Right cardiac atrium (tissue), 5 donors: ENCODE measurements at places on chromosomes 12 and 14. TPM values are rescaled to one million over a fixed set of nuclear protein-coding genes. Genes with fewer than 3 reads are reported as not detected.

Gene PIWIL1
- not detected for total RNA-seq

Gene CYP27B1
- not detected for total RNA-seq

Gene LIMA1
- 22.3 TPM for total RNA-seq

Gene KCNC2
- total RNA-seq, result not detected

Gene FOXG1
- total RNA-seq, result not detected

Gene NABP2
- 25.2 TPM for total RNA-seq

Gene ADAM21
- not detected for total RNA-seq

Gene ACSM4
- not detected for total RNA-seq

Gene PCED1B
- 1.3 TPM for total RNA-seq

Gene GLI1
- 3.1 TPM for total RNA-seq

Gene RNF10
- total RNA-seq, result 235 TPM

Gene SLC5A8
- total RNA-seq, result not detected

Gene KRT81
- not detected for total RNA-seq

Gene EEA1
- total RNA-seq, result 21.6 TPM

Gene KLRF1
- total RNA-seq, result 0.56 TPM

Gene FAIM2
- total RNA-seq, result 11.0 TPM

Gene ZNF219
- total RNA-seq, result 62.4 TPM

Gene HOXC10
- not detected for total RNA-seq

GRCh38 chr12:118606690-118607089 lies 230.3 kb downstream of the SUDS3 start:
- DNase-seq, result no peak

- peak; percentile 73 for DNase-seq
Observed at GRCh38 chr14:80491131-80491530, 279.8 kb upstream of the DIO2 start.

GRCh38 chr12:124864326-124864752 lies 675 bp upstream of the SCARB1 start:
- no peak for DNase-seq

- no peak for DNase-seq
Observed at GRCh38 chr14:98374136-98374535, 897.9 kb downstream of the BCL11B start.

DNA sequence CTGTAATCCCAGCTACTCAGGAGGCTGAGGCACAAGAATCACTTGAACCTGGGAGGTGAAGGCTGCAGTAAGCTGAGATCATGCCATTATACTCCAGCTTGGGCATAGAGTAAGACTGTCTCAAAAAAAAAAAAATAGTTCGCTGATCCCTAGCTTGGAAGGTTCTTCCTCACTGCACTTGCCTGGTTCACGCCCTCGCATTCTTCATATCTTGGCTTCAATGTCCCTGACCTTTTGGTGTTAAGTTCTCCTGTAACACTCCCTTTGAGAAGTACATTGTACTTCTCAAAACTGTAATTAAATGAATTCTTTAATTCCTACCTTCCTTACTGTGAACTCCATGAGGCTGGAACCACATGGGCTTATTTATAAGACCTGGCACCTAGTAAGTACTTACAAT lies 16.5 kb upstream of the TPCN1 start:
- peak; percentile 7 for DNase-seq

- DNase-seq, result no peak
Observed at GRCh38 chr14:37697489-37698121, 102.2 kb downstream of the TTC6 start.

- DNase-seq, result no peak
Observed at GRCh38 chr12:89796798-89797382, 88.3 kb upstream of the ATP2B1 start.

GRCh38 chr12:12859690-12860089 lies 31.7 kb upstream of the GPRC5A start:
- DNase-seq, result no peak

DNA sequence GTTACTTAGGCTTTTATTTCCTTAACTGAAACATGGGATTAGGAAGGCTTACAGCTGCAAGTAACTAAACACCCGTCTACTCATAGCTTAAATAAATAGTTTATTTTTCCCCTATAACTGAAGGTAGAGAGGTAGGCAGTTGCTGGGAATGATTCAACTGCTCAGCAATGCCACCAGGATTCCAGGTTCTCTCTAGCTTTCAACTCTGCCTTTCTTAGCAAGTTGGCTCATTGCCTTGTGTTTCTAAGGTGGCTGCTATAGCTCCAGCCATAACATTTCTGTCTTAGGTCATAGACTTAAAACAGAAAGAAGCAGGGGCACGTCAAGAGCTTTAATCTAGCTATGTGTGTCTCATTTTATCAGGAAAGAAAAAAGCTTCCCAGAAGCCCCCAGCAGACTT lies 103.7 kb upstream of the MDM1 start:
- no peak for DNase-seq

DNA sequence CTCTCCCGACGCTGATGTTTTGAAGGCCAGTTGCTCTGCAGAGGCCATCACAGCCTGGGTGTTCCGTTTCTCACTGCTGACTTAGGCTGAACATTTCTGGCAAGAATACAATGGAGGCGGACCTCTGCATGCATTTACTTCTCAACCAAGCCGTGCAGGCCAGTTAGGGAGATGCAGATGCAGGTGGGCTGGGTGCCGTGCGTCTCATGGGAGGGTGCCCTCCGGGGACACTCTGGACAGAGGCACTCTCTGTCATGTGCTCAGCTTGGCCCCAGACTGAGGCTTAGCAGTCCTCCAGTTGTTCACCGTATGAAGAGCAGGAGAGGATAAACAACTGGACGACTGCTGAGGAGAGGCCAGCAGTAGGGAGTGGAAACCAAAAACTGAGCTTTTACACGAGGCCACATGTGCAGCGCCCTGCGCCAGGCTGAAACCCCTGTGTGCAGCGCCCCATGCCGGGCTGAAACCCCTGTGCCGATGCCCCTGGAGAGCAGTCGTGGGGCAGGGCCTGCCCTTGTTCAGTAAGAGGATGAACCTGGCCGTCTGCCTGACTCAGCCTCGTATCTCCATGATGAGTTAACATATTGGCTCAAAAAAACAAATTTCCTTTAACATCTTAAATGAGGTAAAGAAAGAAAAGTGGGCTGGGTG lies 32.3 kb downstream of the DDX51 start:
- DNase-seq, result no peak

DNA sequence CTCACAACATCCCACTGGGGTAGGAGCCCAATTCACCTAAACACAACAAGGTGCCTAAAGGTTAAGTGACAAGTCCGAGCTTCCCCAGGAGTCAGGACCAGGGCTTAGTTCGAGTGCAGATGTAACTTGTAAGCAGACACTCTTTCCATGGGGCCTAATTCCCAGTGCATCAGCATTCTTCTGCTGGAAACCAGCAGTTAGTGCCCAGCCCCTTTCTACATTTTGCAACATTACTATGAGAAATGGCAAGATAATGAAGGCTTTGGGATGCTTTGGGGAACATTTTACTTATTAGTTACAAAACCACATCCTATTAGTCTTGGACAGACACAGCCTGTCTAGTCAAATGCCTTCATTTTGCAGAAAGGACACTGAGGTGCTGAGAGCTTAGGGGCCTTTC lies 179.8 kb downstream of the CALM1 start:
- DNase-seq, result no peak

GRCh38 chr14:36658123-36659009 lies 3.3 kb upstream of the PAX9 start:
- DNase-seq, result no peak

GRCh38 chr12:101430456-101430855 lies 22.9 kb upstream of the ARL1 start:
- DNase-seq, result no peak

- DNase-seq, result no peak
Observed at GRCh38 chr14:36397357-36397756, 76.9 kb upstream of the MBIP start.

DNA sequence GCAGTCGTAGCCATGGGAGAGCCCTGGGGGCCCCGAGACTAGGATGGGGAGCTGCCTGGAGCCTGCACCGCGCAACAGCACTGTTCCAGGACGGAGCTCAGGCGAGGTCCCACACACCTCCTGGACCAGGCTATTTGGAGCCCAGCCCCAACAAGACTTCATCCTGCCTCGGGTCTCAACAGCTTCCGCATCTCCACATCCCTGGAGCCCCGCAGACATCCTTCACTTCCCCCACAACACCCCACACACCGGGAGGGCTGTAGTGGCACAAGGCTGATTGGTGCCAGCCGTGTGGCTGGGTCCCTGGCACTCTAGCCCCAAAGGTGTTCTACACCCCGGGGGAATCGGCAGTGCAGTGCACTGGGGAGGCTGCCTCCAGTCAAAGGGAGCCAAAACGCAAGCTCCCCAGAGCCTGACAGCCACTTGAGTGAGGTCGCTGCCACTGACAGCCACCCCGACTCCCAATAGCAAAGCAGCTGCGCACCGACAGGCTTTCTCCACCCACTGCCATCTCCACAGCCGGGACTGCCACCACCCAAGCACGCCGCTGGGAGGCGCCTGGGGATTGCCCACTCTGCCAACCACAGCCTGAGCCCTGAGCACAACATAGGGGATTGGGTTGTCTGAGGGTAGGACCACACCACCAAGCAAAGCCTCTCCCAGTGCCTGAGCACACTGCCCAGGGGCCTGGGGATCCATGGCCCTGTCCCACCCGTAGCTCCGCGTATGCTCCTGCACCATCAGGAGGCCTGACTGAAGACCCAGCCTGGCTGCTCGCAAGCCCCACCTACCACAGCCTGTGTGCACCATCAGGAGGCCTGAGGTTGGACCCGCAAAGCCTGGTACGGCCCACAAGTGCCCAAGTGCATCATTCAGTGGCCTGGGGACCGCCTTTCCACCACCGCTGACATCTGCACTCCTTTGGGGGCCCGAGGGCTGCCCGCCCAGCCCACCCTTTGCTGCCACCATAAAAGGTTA lies 13.2 kb upstream of the KLRF1 start:
- peak; percentile 90 for DNase-seq

GRCh38 chr12:127600211-127600610 lies 666.8 kb upstream of the TMEM132C start:
- no peak for DNase-seq

DNA sequence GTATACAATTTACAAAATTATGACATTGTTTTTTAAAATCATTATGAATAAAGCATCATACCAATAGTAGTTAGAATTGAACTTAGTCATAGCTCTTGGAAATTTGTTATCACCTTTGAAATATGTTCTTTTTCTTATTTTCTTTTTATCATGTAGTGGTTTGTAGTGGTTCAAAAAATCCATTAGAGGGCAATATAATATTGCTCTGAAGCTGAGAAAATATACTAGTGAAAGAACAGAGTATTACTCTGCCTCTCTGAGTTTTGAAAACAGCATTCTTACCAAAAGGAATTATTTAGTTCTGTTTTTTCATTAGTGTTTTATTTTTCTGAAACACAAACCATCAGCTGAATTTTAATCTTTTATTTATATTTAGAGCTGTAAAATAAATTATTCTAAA lies 76.2 kb downstream of the PDZRN4 start:
- no peak for DNase-seq

GRCh38 chr12:48061938-48062719 lies 43.8 kb downstream of the SENP1 start:
- no peak for DNase-seq

- DNase-seq, result no peak
Observed at GRCh38 chr12:109605016-109605415, 31.4 kb downstream of the MVK start.

GRCh38 chr12:124241776-124242528 lies 52.9 kb upstream of the RFLNA start:
- no peak for DNase-seq

GRCh38 chr12:32201976-32202375 lies 95.3 kb downstream of the BICD1 start:
- peak; percentile 55 for DNase-seq

GRCh38 chr14:89283327-89284060 lies 133.5 kb downstream of the FOXN3 start:
- no peak for DNase-seq

DNA sequence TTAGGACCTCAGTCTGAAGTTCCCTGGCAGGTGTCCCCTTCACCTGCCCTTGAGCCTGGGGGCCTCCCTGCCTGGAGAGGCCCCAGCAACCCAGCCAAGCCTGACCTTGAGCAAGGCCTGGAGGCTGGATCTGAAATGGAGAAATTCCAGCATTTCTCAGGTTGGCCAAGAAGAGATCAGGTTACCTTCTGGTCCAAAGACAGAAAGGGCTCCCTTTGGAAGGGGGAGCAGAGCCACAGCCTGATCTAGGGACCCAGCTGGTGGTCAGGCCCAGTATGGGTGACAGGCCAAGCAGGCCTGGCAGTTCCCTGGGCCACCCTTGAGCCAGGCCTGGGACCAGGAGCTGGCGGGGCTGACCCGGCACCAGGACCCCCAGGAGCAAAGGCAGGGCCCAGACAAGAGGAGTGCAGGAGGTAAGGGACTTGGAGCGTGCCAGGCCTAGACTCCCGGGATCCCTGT lies 82.8 kb downstream of the TNFAIP2 start:
- DNase-seq, result peak; percentile 58

DNA sequence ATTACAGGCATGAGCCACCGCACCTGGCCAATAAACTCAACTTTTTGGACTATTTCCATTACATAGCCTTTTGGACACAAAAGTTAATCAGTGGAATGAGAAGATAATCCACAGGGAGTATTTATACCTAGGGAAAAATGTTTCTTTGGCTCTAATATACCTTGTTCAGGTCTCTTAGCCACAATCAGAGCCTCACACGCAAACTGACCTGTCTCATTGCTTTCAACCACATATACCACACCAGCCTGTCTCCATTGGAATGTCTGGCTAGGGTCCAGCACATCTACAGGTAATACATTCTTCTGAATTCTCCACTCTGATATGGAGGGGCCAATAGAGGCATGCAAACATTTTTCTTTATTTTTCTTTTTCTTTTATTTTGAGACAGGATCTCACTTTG lies 3.8 kb upstream of the RBMS2 start:
- DNase-seq, result no peak

GRCh38 chr12:117318591-117318990 lies 42.8 kb downstream of the NOS1 start:
- no peak for DNase-seq

GRCh38 chr12:92242907-92243306 lies 97.3 kb upstream of the BTG1 start:
- DNase-seq, result no peak

DNA sequence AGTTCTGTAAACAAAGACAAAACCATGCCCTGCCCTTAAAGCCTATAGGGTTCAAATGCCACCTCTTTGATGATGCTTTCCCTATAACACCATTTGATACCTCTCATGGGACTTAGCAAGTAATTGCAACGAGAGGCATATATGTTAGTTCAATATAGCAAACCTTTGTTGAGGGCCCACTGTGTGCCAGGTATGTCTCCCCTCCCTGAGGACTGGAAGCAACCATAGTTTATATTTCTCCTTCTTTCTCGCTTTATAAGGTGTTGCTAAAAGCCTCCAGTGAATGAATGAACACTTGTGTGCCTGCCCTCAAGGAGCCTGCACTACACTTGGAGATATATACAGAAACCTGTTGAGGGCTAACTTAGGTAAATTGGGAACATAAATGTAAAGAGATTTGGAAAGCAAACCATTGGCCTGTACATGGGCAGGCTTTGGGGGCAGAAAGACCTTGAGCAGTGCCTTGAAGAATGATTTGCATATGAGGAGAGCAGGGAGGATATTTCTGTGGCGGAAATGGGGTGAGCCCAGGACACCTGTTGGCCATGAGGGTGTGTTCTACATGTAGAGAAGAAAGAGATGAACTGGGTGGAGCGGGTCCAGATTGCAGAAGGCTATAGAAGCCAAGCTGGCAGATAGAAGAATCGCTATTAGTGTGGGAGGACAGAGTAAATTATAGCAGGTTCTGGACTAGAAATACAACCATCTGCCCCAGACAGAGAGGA lies 1.8 kb upstream of the CKAP4 start:
- no peak for DNase-seq
